PC-9 (cell line): ENCODE measurements at places on chromosomes 7 and 10.

- H3K27ac ChIP-seq: no peak overlapping the region
- no peaks in the 10 kb centered on the region for H3K27me3 ChIP-seq
- H3K4me1 ChIP-seq: no peaks in the 10 kb centered on the region
- no peaks in the 10 kb centered on the region for H3K36me3 ChIP-seq
- no peak overlapping the region for H3K4me3 ChIP-seq
Measured at GRCh38 chr7:16025696-16026095, 339.2 kb upstream of the MEOX2 start.

DNA sequence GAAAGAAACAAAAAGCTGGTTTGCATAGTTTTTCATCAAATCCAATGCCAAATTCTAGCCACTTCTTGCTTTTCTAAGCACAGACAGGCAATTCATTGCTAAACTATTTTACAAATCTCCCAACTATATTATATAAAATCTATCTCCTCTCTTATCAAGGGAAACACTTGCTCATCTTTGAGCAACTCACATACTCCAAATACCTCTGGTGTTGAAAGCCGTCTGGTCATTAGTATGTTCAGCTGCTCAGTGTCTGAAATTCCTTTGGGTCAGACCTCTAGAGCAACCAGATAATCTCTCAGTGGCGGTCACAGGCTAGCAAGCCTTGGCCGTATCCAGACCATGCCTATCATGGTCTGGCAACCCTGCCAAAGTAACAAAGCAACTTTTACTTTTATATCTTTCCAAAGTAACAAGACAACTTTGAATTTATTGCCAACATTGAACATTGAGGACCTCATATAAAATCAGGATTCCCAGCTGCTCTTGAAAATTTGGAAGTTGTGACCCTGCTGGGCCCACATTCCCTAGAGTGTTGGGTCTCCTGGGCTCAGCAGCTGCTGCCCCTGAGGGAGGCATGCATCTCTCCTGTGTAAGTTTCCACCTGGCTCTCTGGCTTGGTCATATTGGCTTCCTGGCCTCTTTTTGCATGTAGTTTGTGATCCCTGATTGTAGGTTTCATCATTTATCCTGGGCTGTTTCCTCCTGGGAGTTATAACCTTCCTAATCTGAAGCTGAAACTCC is 56.8 kb upstream of the LANCL2 start:
- no peaks in the 10 kb centered on the region for H3K4me1 ChIP-seq
- H3K36me3 ChIP-seq: no peaks in the 10 kb centered on the region
- no peak overlapping the region for H3K4me3 ChIP-seq

DNA sequence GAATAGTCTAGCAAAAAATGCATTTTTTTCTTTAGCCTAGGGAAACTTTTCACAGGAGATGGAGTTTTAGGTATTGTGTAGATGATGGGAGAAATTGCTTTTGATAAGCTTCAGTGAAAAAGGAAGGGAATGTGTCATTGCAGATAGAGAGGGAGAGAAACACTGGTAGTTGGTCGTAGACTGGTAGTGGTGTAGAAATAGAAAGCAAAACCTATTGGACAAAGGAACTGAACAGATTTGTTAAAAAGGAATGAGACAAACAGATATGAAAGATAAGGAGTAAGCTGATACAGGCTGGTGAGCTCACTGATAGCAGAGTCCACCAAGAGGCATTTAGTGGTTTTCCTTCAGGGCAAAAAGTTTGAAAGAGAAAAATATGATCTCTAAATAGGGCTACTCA is 94.3 kb downstream of the ZEB1 start:
- H3K27ac ChIP-seq: no peak overlapping the region
- no peak overlapping the region for H3K4me3 ChIP-seq
- H3K4me1 ChIP-seq: no peaks in the 10 kb centered on the region
- no peaks in the 10 kb centered on the region for H3K27me3 ChIP-seq
- no peak for DNase-seq

DNA sequence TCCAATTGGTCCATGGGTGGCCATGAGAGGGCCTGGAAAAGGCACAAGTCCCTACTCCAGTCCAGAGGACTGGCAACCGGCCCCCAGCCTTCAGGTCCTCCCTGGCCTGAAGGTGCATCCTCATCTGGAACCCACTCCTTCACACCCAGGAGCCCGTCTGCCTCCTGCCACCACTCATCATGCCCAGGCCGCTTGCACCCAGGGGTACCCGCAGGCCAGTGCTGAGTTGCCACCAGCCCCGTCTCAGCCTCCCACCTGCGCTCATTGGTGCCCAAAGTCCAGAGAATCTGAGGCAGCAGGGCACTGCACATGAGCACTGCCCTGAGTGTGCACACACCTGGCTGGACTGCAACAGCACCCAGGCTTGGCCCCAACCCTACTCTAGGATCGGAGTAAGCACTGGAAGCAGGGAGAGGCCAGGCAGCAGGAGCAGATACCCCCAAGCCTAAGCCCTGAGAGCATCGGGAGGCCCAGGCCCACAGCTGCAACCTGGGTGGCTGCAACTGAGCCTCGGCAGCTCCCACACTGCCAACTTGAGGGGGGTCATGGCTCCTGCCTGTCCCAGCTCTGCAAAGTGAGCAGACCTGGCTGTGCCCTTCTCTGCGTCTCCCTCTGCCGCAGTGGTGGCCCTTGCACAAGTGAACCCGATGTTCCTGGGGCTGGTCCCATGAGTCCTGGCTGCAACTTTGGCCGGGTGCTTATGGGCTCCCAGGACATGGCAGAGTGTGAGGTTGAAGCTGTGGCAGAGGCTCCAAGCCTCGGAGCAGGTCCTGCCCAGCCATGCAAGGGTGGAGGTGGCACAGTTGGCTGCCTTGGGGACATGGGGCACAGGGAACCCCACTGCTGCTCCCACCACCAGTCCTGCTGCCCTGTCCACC is 44.3 kb downstream of the TCERG1L start:
- no peak overlapping the region for H3K27ac ChIP-seq
- peaks cover 66% of the 10 kb centered on the region for H3K27me3 ChIP-seq

- H3K4me3 ChIP-seq: peak overlapping the region; percentile 42; the same call in 1 of the 2 replicates
- peak overlapping the region; percentile 100 for H3K27ac ChIP-seq
- peak; percentile 96 for DNase-seq
- H3K36me3 ChIP-seq: no peaks in the 10 kb centered on the region
- no peaks in the 10 kb centered on the region for H3K27me3 ChIP-seq
- H3K4me1 ChIP-seq: peaks cover 58% of the 10 kb centered on the region
Measured at GRCh38 chr10:3467052-3467951, 294.7 kb upstream of the PITRM1 start.

DNA sequence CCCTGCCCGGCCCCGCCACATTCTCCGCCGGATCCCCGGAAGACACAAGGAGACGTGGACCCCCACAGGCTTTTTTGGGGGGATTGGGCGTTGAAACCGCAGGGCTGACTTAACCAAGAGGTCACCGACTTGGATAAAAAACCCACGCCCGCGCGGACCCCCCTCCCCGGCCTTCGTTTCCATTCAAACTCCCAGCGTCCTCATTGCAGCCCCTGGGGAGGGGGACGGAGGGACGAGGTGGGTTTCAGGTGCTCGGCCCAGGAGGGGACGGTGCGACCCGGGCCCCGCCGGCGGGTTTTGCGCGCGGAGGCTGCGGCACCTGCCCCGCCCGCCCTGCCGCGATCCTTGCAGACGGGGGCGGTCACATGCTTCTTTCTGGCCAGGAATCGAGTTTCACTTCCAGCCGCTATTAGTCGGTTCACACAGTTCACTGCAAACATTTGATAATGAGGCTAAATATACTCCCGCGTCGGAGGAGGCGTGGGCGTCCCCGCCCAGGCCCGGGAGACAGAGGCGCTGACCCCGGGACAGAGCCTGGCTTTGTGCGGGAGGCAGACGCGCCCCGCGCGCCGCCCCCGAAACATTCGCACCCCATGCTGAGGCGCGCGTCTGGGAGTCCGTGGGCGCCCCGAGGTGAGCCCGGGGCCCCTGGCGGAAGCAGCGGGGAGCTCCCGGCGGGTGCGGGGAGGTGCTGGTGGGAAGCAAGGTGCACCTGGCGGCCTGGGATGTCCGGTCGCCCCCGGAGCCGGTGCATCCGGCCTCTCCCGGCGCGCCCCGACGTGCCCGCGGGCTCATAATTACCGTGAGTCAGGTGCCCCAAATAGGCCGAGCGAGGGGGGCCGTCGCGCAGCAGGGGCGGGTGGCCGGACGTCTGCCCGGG is 2.7 kb upstream of the PDGFA start:
- DNase-seq: peak; percentile 66
- no peak overlapping the region for H3K27ac ChIP-seq
- no peaks in the 10 kb centered on the region for H3K36me3 ChIP-seq
- H3K4me3 ChIP-seq: peak overlapping the region; percentile 45; the same call in 1 of the 2 replicates
- no peaks in the 10 kb centered on the region for H3K27me3 ChIP-seq
- peaks cover 29% of the 10 kb centered on the region for H3K4me1 ChIP-seq

DNA sequence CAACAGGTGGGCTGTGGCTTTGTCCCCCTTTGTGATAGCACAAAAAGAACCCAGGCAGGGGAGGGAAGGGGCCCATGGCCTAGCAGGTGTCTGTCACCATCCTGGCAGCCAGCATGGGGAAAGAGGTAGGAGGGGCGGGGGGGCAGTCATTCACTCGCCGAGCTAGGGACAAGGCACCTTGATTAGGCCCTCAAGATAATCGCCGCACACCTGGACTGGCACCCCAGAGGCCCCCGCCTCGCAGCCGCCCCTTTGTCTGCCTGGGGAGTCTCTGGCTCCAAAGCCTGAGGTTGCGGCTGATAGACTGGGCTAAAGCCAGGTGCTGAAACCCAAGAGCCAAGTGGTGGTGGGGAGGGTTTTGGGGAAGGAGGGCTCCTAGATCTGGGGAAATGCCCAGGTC is 151.2 kb upstream of the PCBD1 start:
- no peaks in the 10 kb centered on the region for H3K4me1 ChIP-seq
- no peak for DNase-seq
- H3K36me3 ChIP-seq: no peaks in the 10 kb centered on the region
- no peak overlapping the region for H3K27ac ChIP-seq
- H3K4me3 ChIP-seq: no peak overlapping the region

- H3K27ac ChIP-seq: no peak overlapping the region
- no peaks in the 10 kb centered on the region for H3K27me3 ChIP-seq
- no peak overlapping the region for H3K4me3 ChIP-seq
- H3K4me1 ChIP-seq: no peaks in the 10 kb centered on the region
- DNase-seq: no peak
- H3K36me3 ChIP-seq: no peaks in the 10 kb centered on the region
Measured at GRCh38 chr10:17607603-17608332, 9.4 kb downstream of the HACD1 start.

GRCh38 chr10:109418795-109419194 is 504.5 kb downstream of the XPNPEP1 start:
- H3K27ac ChIP-seq: no peak overlapping the region
- no peaks in the 10 kb centered on the region for H3K36me3 ChIP-seq
- no peaks in the 10 kb centered on the region for H3K27me3 ChIP-seq
- no peak overlapping the region for H3K4me3 ChIP-seq
- H3K4me1 ChIP-seq: no peaks in the 10 kb centered on the region
